C1 segment of cervical spinal cord (tissue), 14 donors: ENCODE measurements at places on chromosomes 5 and 9.

DNA sequence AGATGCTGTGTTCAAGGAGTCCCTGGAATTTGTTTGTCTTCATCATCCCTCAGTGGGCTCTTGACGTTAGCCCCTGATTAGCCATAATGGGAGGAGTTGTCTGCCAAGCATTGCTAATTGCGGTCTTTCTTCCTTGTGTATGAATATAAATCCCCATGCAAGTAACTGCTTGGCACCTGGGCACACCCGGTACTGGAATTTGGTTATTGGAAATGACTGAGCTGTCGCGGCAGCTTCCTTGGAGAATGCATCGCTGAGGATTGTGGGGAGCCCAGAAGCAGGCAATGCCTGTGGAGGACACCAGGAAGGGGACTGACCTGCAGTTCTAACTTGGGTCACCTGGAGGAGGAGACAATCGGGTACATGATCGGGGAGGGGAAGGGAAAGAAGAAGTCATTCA lies 53.3 kb upstream of the CTSL start:
- DNase-seq, result no peak

GRCh38 chr9:89721176-89721700 lies 116.4 kb downstream of the GADD45G start:
- no peak for DNase-seq

DNA sequence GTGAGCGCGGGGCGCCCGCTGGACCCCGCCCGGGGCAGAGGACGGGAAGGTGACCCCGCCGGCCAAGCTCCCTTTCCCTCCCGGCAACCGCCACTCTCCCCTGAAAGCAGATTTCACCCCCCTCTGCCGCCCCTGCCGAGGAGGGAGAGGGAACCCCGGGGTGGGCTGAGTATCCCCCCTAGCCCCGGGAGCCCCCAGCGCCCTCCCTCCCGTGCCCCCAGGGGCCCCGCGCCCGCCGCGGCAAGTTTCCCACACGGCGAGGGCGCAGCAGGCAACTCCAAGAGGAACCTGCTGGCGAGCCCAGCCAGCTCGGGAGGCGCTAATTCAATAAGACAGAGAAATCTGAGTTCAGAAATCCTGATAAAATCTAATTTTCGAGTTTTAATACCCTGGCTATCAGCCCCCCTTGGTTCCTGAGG lies 1.6 kb downstream of the NTNG2 start:
- DNase-seq, result no peak

GRCh38 chr5:37308793-37309192 lies 59.6 kb upstream of the CPLANE1 start:
- no peak for DNase-seq

DNA sequence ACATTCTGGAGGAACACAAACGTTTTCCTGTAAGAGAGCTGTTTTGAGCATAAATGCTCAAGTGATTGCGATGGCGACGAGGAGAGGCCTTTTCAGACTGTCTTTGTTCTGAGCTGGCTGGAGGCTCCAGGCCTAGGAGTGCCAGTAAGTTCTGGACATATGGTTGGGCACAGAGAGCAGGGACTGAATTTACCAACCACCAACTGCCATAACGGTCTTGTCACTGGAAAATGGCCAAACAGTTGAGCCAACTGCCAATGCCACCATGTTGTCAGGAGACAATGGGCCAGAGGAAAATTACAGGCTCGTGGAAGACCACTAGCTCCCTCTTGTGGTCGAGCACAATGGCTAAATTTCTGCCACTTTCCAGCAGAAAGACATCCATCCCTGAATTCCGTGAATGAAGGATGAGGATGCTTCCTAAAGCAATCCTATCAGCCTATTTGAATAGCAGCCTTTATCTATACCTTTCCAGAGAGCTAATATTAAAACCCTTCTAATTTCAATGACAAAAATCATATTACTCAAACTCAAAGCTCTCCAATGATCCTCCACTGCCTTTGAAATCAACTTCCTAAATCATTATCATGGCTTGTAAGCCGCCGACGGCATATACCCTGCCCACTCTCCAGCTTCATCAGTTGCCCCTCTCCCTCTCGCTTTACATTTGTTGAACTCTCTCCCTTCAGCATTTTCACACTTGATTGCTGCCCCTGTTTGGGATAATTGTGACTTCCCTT lies 66.9 kb upstream of the GLIS3 start:
- DNase-seq, result peak; percentile 72

GRCh38 chr9:99505936-99506335 lies 283.9 kb downstream of the SEC61B start:
- no peak for DNase-seq

DNA sequence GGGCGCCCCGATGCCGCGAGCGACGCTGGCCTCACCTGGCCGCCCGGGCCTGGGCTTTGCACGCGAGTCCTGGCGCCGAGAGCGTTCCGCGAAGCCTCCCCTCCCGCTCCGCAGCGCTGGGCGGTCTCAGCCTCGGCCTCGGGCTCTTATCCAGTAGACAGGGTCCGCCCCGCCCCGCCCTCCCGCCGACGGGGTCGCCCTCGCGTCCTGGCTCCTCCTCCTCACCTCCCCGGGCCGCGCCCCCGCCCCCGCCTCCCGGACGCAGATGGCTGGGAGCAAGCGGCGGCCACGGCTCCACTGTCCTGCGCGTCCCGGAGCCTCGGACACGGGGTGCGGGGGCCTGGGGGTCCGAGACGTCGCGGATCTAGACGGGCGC lies at the start of gene SLC6A3:
TSS of gene SLC6A3 (minus strand) at position 128 of the 376 bp plus-strand sequence. CDS start 2,243 bp downstream, outside the sequence.
- DNase-seq, result no peak

GRCh38 chr9:92660266-92660665 lies 9.7 kb downstream of the IPPK start:
- no peak for DNase-seq

DNA sequence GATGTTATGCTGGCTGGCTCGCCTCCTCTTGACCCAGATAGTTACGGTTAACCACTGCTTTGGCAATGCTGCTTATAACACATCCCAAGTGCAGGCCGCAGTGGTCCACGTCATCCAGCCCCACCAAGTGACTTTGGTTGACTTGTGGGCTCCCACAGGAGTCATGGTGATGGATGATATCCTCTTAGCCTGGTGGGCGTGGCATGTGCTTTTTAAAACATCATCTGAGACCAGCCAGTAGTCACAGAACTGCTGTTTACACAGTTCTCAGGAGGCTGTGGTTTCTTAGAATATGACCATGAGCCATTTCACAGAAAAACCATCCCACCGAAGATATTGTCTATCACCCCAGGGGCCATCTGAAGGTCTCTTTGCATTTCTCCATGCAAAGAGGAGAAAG lies 216.9 kb downstream of the SH3GL2 start:
- DNase-seq, result no peak

DNA sequence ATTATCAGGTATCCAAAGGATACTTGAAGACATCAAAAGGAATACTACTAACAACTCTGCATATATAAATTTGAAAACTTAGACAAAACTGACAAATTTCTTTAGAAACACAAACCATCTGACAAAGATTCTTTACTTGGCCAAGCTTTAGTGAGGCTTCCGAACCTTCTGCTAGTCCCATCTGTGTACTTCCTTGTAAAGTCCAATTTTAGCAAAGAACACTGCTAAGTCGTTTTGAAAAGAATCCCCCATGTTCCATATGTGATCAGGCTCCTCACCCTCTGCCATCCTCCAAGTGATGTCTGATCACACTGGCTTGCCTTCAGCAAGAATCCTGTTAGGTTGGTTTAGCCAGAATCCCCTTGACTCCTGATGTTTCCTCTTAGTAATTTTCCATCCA lies 150.0 kb upstream of the ACO1 start:
- DNase-seq, result no peak

GRCh38 chr9:80932947-80933780 lies 756.2 kb downstream of the TLE1 start:
- DNase-seq, result no peak

- DNase-seq, result no peak
Measured at GRCh38 chr5:139265001-139265400, 28.5 kb upstream of the MATR3 start.

GRCh38 chr5:135476615-135477581 lies 24.7 kb upstream of the TIFAB start:
- DNase-seq, result no peak

DNA sequence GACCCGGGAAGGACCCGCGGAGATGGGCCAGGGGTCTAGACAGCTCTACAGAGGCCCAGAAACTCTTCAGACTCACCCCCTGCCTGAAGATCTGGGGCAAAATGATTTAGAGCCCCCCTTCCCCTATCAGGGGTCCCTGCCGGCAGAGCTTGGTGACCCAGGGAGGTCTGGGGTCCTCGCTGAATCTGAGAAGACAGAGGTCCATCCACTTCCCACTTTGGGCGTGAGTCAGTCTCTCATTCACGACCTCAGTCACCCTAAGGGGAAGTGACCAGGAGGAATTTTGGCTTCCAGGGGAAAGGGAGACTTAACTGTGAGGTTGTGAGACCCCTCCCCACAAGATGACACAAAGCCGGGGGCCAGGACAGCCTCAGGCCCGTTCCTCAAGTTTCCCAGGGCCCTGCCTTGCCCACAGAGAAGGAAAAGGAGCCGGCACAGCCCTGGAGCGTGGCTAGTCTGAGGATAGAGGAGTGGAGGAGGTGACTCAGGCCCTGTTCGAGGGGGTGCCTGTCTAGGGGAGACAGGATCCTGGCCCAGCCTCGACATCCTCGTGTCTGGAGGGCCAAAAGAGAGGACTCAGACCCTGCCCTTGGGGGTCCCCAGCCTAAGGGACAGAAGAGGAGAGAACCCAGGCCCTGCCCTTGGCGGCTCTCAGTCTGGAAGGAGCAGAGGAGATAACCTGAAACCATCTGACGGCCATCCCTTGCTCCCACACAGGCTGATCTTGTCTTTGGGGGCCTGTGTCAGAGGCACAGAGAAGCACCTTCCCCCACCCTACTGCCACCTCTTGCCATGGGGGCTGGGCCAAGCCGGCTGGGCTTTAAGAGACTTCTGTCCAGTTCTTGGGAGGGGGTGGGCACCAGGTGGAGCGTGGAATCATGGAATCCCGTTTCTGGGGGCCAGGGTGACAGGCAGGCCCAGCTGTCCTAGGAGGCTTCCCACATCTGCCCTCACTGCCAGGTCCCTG lies 889 bp downstream of the PDLIM4 start:
- no peak for DNase-seq

DNA sequence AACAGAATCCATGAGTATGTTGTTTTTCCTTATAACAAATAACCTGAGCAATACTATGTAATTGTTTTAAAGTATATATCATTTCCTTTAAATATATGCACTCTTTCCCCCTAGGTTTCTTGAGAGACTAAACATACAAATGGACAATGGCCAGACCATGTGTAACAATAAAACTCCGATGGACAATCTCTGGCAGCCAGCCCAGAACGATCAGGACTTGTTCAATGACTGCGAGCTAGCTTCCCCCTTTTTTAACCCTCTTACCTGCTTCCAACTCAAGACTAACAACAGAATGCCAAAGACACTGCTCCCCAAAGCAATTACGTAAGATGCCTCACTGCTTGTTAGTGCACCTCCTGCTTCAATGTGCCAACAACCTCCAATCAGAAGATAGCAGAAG lies 94.9 kb downstream of the HTR4 start:
- DNase-seq, result no peak

DNA sequence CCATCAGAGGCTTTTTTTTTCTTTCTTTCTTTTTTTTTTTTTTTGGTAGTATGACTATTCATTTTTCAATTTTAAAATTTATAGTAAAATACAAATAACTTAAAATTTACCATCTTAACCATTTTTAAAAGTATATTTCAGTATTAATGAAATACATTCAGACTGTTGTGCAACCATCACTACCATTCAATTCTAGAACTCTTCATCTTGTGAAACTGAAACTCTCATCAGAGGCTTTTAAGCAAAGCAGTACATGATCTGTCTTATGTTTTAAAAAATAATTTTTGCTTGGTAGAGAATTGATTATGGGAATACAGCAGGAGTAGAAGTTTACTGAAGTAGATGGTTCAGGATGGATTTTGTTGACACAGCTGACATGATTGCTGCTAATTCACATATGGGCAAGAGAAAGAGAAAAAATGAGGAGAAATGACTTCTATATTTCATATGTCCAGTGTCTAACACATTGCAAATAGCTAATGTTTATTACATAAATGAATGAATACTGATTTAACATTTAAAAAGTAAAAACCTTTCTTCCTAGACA lies 13.4 kb downstream of the ELOVL7 start:
- DNase-seq, result no peak
